EL (cell line): ENCODE measurements at places on chromosomes 12 and 14.

GRCh38 chr12:52193532-52193931 lies 1.7 kb upstream of the KRT80 start:
- DNase-seq: no peak

GRCh38 chr12:70583251-70583650 lies 54.0 kb downstream of the PTPRB start:
- DNase-seq: no peak

GRCh38 chr14:98298481-98299244 lies 973.3 kb downstream of the BCL11B start:
- DNase-seq: no peak

DNA sequence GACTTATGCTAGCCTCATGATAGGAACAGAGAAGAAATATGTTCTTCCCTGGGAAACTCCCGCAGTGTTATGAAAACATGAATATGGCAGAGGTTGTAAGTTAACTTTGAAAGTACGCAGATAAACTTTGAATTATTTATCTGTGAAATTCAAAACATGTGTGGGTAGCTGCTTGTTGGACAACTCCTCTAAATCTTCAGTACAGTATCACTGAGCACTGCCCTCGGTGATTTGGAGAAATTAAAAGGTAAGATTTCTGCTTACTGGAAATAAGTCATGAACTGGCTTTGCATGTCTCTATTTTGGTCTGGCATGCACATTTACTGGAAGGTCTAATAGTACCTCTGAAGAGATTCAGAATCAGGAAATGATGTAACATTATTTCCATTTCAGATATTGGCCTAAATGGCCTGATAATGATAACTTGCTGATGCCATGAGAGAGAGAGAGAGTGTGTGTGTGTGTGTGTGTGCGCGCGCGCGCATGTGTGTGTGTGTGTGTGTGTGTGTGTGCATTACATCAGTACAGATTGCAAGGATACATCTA lies 1441.9 kb upstream of the FLRT2 start:
- DNase-seq: no peak

DNA sequence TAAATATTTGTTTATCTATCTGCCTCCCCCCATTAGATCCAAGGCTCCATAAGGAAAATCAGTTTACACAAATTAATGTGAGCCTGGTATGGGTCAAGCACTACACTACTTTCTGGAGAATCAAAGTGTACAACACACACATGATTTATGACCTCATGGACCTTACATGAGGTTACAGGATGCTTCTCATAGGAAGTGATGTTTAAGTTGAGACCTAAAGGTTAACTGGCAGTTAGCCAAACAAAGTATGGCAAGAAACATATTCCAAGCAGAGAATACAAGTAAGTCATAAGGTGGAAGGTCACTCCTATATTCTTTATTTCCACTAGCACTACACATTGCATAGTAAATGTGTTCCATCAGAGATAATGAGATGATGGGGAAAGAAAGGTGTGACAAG lies 39.2 kb downstream of the OSBPL8 start:
- DNase-seq: no peak

DNA sequence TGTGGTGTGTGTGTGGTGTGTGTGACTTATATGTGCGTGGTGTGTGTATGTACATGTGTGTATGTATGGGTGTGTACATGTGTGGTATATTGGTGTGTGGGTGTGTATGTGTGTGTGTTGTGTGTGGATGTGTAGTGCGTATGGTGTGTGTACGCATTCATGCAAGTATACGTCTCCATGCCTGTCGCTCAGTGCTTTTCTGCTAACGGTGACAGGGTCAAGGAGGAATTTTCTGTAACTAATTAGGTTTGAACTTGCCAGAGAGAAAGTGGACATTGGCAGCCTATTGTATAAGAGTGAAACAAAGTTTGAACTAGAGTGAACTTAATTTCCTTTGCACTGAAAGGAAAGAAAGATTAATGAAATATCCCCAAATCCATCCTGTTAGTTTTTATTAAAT lies 120.9 kb upstream of the GSC start:
- no peak for DNase-seq

DNA sequence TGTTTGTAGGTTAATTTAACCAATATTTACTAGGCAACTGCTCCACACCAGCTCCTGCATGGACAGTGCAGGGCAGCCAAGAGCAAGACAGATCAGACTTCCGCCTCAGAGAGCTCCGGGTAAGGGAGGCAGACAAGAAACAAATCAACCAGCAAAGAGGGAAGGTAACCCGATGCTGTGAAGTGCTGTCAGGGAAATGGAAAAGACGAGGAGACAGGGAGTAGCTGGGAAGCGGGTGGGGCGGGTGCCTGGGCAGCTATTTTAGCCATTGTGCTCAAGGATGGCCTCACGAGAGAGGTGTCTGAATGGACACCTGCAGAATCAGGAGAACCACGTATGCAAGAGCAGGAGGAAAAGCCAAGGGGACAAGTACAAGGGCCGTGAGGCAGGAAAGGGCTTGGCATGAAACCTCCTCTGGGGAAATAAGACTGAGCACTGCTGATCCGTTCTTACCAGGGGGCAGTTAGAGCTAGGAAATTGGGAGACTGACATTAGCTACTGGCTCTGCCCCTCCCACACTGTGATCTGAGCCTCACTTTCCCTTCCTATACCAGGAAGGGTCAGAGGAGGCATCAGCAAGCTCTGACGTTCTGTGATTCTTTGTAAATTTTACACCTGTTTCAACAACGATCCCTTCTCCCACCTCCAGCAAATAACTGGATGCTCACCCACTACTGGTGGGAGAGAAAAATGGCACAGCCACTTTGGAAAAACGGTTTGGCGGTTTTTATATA lies 6.5 kb upstream of the TMEM119 start:
- DNase-seq: no peak
